Immature natural killer cell (primary cell): ENCODE measurements at places on chromosomes 16 and 17. TPM values are rescaled to one million over a fixed set of nuclear protein-coding genes. Genes with fewer than 3 reads are reported as not detected.

NHLRC4 gene
- polyA plus RNA-seq: not detected

PRKCB gene
- polyA plus RNA-seq: 78.7 TPM

GJC1 gene
- not detected for polyA plus RNA-seq

FGF11 gene
- not detected for polyA plus RNA-seq

TAC4 gene
- not detected for polyA plus RNA-seq

MYO15A gene
- 0.29 TPM for polyA plus RNA-seq

RSKR gene
- not detected for polyA plus RNA-seq

CDR2L gene
- polyA plus RNA-seq: not detected

DNASE1L2 gene
- polyA plus RNA-seq: not detected

- no peak for DNase-seq
Measured at GRCh38 chr16:86256995-86257394, 253.3 kb upstream of the FOXF1 start.

DNA sequence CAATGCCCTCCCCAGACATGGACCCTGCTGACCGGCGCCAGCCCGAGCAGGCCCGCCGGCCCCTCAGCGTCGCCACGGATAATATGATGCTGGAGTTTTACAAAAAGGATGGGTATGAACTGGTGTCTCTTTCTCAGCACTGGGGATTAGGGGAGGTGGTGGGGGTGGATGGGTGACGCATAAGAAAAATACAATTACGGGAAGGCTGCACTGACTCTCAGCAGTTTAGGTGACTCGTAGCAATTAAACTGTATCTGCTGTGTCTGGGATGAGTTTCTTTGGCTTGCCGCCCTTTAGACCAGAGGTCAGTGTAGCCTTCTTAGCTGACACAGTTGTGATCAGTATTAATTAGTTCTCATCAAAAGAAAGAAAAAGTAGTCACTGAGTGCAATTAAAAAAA lies 59.0 kb downstream of the ELAC2 start:
- no peak for DNase-seq

- DNase-seq: no peak
Measured at GRCh38 chr16:11418506-11418905, 73.2 kb downstream of the RMI2 start.

DNA sequence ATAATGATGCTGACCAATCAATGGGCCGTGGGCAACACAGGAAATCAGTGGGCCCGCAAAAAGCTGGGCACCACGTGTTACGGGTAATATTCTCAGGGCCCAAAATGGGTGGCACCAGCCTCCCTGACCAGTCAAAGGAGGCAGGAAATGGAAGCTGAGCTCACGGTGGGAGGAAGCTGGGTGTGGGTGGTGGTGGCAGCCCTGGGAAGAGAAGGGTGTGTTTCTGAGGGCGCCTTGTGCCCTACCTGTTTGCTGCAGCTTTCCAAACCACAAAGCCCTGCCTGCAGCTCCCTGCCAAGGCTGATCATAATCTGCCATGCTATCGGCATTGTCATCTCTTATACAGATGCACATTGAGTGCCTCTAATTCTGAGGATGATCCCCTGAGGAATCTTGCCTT lies 457.9 kb downstream of the SLC39A11 start:
- no peak for DNase-seq

- DNase-seq: peak; percentile 81
Measured at GRCh38 chr17:63445954-63446752, at the start of gene CYB561. Gene CYB561, minus strand, starts transcription at chr17:63446306. Its CDS starts 8,759 bp downstream, at chr17:63437547.

DNA sequence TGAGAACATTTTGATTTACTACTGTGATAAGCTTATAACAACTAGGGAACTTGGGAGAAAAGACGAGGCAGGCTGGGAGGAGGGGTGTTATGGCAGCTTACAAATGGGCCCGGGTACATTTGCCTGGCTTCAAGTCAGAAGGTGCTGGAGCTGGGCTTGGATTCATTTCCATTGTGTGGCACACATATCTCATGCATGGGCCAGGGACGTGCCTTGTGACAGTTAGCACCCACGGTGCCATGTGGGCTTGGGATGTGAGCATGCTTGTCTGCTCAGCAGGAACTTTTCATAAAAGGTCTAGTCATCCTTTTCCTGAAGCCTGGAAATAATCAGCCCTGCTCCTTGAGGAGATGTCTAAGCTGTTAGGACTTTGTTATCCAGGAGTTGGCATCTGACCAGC lies 572.2 kb downstream of the CDH13 start:
- DNase-seq: no peak

DNA sequence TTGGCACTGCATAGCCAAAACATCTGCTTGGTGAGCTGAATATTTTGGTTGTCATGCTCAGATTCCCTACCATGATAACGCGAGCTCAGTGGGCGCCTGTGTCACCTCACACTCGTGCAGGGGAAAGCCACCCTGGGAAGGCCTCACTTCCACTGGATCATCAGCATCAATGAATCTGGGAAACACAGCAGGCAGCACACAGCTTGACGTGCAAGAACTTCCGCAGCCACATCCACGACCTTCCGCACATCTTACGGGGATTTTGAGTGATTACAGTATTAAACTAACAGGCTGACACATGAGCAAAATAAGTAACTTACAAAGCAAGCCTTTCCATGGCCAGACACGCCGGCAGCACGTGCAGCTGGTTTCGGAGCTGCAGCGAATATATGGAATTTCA lies 54.7 kb upstream of the FOXF1 start:
- no peak for DNase-seq

- no peak for DNase-seq
Measured at GRCh38 chr16:75318737-75319136, 67.3 kb upstream of the BCAR1 start.

- DNase-seq: no peak
Measured at GRCh38 chr16:30490210-30490609, 17.7 kb downstream of the ITGAL start.

DNA sequence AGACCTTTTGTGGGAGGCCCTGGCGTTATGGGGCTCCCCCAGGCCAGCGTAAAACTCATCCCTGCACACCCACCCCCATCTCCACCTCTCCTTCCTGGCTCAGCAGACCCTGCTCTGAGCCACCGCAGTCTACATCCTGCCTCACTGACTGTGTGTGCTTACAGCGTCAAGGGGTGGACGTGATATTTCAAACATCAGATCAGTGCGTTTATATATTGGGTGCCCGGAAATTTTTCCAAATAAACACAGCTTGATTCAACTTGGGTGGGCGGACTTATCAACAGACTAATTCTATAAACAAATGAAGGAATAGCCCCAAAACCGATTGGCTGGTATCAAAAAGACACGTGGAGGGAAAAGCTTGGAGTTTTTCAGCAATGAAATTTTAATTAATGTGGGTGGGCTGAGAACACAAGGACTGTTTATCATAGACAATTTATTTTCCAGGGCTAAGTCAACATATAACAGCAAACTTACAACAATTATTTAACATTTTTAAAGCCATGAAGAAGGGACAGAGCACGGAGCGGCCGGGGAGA lies at the start of gene FOXL1:
FOXL1 (plus strand) TSS at position 489 of the 539 bp plus-strand sequence. CDS start 175 bp downstream, outside the sequence.
- no peak for DNase-seq

DNA sequence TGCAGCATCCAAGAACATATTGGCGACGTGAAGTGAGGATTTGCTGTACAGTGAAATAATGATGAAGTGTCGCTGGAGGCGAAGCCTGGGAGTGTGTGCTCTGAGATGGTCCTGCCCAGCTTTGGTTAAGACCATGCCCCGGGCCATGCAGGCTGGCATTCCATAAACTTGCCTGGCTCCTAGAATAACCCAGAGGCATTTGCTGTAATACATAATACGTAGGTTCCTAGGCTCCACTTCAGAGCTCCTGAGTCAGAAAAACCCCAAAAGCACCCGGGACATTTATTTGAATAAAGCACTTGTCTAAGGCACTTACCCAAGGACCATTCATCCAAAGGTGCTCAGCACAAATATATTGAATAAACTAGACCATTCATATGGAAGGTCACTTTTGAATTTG lies 279.3 kb downstream of the ABCC12 start:
- DNase-seq: no peak

DNA sequence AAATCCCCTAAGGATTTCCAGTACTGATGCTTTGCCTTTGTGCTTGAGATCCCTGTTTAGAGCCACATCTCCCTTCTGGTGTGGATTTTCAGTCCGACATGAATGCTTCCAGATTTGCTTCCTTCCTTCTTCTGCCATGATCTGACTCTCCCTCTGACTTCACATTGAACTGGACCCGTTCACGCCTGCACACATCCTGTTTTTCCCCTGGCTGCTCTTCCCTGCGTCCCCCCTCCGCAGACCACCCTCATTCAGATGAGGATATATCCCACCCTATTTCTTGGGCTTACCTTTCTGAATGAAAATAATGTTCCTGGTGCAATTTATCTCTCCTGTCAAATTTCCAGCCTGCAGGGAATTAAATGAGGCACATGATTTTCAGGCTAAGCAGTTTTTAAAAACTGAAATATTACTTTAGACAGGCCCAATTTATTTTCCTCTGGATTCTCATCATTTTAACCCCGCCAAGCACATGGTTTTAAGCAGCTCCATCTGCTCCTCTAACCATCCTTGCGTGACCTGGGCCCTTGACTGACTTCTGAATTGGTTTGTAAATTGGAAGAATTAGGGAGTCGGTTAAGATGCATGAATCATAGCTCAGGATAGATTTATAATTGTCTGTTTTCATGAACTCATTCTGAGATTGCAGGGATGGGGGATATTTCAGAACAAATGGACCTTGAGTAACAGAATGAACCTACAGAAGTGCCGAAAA lies 59.2 kb downstream of the BMERB1 start:
- no peak for DNase-seq
